Mesendoderm (in vitro differentiated cells): ENCODE measurements at places on chromosomes 12 and 14.

- DNase-seq, result no peak
Observed at GRCh38 chr14:79009286-79009685, 839.1 kb downstream of the NRXN3 start.

- DNase-seq, result no peak
Observed at GRCh38 chr14:61300754-61301153, 19.6 kb upstream of the TMEM30B start.

DNA sequence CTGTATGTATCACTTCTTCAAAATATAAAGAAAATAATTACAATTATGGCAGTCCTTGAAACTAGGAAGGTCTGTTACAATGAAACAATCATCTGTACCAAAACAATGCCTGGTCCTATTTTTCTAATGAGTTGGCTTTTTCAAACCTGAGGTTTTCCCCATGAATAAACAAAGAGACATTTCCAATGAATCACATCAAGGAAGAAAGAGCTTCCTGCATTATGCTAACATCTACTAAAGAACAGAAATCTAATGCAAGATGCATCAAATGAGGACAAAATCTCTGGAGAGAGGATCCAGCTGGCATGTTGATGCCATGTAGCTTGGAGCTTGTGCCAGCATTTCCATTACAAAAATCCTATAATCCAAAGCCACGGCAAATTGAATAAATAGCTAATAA is 29.3 kb downstream of the NIN start:
- DNase-seq, result no peak

DNA sequence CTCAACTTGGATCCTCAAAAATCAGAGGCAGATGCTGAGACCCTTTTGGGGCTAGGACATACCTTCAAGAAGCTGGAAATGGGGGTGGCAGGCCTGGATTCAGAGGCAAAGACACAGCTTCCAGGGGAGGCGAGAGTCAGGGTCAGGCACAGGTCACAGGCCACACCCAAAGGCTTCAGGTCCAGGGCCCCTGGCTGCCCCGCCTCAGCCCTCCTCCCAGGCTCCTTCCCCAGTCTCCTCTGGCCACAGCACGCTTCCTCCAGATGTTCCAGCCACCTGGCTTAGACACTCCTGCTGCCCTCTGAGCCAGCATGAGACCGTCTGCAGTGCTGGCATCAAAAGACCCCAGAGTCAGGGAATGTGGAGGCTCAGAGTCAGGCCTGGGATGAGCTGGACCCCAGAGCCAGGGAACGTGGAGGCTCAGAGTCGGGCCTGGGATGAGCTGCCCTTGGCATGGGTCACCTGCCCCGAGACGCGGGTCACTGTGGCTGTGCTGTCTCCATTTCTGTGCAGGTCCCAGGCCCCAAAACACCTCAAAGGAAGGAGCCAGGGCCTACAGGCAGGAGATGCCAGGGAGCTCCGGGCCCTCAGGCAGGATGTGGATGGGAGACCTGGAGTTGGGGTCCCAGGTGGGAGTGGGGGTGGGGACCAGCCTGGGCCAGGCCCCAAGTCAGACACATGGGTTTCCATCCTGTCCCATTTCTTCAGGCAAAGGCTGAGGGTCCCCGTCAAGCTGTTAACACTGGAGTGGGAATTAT is 58.9 kb downstream of the DIO3 start:
- no peak for DNase-seq

- no peak for DNase-seq
Observed at GRCh38 chr12:2341051-2341751, 288.4 kb downstream of the CACNA1C start.

DNA sequence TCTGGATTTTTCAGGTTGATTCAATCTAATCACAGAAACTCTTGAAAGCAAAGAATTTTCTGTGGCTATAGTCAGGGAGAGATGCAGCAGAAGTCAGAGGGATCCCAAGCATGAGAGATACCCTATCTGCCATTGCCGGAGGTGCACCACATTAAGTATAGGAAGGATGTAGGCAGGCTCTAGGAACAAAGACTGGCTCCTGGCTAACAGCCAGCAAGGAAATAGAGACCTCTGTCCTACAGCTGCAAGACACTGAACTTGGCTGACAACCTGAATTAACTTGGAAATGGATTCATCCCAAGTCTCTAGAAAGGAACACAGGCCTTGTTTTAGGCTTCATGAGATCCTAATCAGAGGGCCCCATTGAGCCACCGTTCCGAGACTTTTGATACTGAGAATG is 364.9 kb upstream of the FLRT2 start:
- no peak for DNase-seq

- DNase-seq, result peak; percentile 84
Observed at GRCh38 chr12:69583203-69583602, 2.1 kb upstream of the CCT2 start.

- no peak for DNase-seq
Observed at GRCh38 chr14:59254911-59255545, 66.6 kb downstream of the DAAM1 start.

GRCh38 chr12:645563-646071 is 17.6 kb downstream of the NINJ2 start:
- peak; percentile 35 for DNase-seq

DNA sequence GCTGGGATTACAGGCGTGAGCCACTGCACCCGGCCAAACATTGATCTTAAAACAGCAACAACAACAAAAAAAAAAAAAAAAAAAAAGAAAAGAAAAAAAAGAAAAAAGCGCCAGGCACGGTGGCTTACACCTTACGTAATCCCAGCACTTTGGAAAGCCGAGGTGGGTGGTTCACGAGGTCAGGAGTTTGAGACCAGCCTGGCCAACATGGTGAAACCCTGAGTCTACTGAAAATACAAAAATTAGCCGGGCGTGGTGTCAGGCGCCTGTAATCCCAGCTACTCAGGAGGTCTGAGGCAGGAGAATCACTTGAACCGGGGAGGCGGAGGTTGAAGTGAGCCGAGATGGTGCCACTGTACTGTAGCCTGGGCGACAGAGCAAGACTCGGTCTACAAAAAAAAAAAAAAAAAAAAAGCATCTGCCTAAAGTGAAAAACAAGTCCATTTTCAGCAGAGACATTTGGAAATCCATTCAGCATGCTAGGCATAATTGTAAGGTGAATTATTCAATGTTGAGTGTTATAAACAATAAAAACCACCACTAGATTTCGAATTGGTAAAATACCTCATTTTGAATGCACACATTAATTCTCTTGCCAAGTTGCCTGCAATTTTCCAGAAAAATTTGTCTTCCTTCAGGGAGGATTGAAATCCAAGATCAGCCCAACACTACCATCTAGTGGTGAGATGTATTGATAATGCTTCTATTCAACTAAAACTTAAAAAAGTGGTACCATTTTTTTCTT is 8.0 kb upstream of the CERS5 start:
- DNase-seq, result peak; percentile 70

GRCh38 chr12:97560786-97561618 is 98.4 kb downstream of the RMST start:
- no peak for DNase-seq

DNA sequence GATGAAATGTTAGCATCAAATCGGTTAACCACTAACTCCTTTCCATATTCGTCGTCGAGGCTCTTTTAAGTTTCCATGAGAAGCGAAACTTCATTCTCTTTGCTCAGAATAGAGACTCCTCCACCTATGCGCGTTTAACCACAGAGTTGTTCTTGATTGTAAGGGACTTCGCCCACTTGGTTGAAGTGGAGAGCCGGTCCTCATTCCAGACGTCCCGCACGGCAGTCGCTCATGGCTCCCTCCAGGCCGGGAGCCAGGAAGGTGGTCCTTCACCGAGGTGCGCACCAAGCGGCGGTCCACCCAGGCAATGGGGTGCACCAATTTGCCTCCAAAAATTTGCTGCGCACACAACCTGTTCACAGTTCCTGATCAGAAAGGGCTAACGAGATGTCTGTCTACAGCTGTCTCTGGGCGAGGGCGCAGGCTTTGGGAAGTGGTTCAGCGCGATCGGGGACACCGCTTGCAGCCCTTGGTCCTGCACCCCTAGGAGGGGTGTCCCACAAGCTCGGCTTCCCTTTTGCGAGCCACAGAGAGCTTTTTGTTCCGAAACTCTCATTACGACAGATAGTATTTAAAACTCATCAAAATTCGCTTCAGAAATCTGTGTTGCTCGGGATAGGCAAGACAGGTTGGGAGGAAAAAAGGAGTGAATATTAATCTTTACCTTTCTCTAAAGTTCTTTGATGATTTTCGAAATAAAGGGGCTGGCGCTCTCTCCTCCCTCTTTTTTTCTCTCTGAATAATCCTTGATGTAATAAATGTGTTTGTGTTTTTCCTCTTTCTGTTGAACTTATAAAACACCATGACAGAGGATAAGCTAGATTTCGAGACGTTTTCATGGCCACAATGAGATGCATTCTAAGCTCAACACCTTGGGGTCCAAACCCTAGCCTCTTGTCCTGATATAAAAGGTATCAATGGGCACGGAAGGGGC is 6.4 kb upstream of the ALX1 start:
- DNase-seq, result peak; percentile 45

DNA sequence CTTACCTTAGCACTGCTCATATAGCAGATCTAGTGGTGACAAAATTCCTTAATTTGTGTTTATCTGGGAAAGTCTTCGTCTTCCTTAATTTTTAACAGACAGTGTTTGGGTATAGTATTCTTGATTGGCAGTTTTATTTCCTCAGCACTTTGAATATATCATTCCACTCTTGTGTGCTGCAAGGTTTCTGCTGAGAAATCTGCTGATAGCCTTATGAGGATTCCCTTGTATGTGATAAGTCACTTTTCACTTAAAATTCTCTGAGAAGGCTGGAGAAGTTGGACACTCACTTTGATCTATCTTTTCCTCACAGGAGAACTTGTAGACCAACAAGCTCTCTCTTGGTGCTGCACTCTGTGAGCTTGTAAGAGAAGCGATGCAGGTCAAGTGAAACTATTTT is 306.1 kb upstream of the RTL1 start:
- no peak for DNase-seq

DNA sequence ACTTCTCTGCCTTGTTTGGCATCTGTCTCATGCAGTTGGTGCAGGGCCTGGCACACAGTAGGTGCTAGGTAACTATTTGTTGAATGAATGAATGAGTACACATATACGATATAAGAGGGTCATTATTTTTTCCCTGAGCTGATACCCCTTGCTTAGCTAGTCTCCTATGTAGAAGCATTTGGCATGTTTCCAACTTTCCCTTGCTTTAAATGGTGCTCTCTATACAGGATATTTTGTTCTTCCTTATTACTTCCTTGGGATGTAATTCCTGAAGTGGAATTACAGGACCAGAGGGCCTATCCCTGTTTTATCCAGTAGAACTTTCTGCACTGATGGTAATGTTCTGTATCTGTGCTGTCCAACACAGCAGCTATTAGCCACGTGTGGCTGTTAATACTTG is 250.1 kb upstream of the PWP1 start:
- no peak for DNase-seq

DNA sequence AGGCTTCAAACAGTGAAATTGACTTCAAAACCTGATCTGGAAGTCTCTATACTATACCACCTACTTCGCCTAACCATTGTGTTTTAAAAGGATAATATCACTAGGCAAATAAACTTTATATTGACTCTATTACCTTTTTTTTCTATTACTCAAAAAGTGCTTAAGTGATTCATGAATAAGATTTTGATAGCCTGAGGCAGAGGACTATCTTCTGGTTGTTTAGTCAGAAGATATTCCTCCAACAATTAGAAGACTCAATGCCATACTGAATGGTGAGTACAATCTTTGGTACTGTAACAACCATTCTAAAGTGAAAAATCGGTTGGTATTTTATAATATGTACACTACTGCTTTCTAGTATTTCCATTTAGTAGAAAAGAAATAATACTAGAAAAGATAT is 22.8 kb downstream of the SLC6A15 start:
- DNase-seq, result no peak

- peak; percentile 23 for DNase-seq
Observed at GRCh38 chr14:69370061-69370460, 28.0 kb downstream of the ERH start.

- peak; percentile 62 for DNase-seq
Observed at GRCh38 chr14:103518422-103519042, 4.1 kb downstream of the CKB start.

DNA sequence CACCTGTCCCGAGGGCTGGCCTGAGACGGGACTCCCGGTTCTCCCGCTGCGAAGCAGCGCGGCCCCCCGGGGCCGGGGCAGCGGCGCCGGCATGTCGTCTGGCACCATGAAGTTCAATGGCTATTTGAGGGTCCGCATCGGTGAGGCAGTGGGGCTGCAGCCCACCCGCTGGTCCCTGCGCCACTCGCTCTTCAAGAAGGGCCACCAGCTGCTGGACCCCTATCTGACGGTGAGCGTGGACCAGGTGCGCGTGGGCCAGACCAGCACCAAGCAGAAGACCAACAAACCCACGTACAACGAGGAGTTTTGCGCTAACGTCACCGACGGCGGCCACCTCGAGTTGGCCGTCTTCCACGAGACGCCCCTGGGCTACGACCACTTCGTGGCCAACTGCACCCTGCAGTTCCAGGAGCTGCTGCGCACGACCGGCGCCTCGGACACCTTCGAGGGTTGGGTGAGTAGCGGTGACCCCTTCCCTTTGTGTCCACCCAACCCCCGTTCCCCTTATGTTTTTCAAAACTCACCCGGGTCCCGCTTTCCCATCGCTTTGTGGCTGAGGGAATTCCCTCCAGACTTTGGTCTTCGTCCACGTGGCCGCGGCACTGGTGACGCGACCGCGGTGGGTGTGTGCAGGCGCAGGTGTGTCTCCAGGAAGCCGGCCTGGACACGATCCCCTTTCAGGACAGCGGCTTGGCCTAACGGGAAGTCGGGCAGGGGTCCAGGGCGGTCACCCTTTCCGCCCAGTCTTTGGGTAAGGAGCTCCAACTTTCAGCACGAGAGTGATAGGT is 826 bp downstream of the PRKCH start:
- DNase-seq, result no peak

DNA sequence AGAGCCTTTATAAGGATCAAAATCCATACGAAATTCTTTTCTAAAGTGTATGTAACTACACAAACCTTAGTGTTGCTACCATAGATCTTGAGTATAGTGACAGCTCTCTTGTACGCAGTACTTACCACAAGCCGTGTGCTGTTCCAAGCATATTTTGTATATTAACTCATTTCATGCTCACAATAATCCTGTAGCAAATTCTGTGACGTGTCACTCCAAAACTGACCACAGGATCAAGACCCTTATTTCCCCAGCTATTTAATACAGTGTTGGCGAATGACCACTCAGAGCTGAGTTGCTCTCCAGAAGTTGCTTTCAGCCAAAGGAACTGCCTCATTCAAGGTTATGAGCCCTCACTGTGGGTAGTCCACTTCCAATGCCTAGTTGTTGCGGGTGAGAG is 169.8 kb downstream of the BTG1 start:
- DNase-seq, result no peak

DNA sequence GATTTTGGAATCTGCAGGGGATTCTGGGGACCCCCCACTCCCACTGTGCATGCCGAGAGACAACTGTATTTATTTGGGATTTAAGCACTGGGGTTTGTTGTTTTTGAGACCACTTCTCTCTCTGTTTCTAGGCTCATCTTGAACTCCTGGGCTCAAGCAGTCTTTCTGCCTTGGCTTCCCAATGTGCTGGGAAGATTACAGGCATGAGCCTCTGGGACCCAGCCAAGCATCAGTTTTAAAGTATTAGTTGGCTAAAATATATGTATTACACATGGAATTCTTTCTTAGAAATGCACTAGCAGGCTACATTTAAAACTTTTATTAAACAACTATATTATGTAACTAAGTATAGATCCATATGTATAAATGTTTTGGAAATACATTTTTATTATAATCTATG is 78.3 kb downstream of the AEBP2 start:
- DNase-seq, result no peak

- DNase-seq, result no peak
Observed at GRCh38 chr14:33996462-33996861, 45.6 kb upstream of the EGLN3 start.

GRCh38 chr14:31414190-31414833 is 6.0 kb downstream of the HEATR5A start:
- DNase-seq, result no peak
